ENCODE measurements at places on chromosomes 2 and 18.

GRCh38 chr2:86221066-86221684 lies 21.9 kb downstream of the MRPL35 start:
- DNase-seq, result peak; percentile 31

DNA sequence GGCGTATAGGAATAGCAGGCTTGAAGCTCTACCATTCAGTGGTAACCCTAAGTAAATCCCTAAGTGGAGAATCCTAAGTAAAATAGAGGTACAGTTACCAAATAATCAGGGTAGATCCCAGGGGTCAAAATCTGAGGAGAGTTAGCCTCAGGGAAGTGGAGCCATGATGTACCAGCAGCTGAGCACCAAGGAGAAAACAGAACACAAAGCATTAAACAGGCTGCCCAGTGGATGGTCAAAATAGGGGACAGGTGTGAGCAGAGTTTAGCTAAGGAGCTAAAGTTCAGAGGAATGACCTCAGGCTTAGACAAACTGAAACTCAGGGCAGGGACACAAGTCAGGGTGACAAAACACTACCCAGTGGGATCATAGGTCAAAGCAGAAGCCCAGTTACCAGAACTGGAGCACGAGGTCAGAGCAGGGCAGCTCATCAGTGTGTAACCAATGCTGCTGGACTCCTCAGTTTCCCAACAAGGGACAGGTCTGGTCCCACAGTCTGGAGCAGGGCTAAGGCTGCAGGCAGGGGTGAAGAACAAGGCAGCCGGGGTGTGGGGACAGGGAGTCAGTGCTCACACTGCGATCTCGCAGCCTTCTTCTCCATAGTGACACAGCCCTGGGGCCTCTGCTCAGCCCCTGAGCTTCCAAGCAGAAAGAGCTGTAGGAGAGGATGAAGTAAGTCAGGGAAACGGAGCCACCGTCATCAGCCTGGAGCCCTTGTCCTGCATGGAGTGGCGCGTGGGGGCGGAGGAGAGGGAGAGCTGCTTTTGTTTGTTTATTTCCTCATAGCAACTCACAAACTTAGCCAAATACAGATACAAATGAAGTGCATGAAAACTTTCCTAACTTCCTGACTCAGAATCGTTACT lies 264.0 kb downstream of the MREG start:
- no peak for DNase-seq

- DNase-seq, result no peak
Measured at GRCh38 chr2:8993902-8994278, 9.6 kb downstream of the MBOAT2 start.

GRCh38 chr2:181778621-181779201 lies 98.4 kb upstream of the NEUROD1 start:
- no peak for DNase-seq

DNA sequence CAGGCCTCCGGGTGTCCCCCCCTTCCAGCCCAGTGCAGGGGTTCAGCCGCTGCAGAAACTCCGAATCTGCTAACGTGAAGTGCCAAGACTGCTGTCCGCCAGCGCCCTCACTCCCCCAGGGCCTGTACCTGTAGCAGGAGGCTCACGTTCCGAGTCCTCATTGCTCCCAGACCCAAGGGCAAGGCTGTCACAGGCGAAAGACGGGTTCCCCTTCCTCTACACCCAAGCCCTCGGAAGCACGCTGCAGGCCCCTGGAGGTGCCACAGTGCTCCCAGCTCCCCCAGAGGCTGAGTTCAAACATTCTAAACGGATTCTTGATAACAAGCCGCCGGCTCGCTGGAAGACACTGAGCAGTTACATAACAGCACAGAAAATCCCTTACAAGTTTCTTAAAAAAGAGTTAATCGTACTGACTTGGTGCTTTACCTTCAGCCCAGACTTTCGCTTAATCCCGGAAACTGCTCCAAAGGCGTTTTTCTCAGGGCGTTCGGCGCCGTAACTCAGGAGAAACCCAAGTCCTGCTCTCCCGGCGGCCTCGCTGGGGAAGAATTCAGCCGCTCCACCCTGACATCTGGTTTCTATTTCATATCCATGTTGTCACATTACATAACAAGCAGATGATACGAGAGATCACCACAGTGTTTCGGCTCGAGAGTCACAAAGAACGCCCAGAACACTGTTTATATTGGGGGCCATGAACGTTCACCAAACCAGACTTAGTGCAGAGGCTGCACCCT lies 92.0 kb downstream of the HDAC4 start:
- DNase-seq, result no peak

DNA sequence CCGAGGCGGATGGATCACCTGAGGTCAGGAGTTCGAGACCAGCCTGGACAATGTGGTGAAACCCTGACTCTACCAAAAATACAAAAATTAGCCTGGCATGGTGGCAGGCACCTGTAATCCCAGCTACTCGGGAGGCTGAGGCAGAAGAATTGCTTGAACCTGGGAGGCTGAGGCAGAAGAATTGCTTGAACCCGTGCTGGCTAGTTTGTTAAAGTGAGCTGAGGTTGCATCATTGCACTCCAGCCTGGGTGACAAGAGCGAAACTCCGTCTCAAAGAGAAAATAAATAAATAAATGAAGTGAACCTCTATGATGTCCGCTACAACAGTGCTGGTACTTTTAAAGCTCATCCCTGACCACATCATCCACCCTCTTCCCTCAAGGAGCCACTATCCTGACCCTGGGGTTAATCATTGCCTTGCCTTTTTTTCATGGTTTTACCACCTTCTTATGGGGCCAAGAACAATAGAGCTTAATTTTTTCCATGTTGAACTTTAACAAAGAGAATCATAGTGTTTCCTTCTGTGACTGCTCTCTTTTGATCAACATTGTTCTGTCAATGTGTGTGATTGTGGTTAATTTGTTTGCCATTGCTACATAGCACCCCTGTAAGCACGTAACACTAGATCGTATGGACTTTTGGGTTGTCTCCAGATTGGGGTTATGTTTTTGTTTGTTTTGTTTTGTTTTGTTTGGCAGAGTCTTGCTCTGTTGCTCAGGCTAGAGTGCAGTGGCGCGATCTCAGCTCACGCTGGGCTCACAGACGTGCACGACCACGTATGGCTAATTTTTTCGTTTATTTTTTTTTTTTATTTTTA lies 17.1 kb upstream of the ATRAID start:
- no peak for DNase-seq

DNA sequence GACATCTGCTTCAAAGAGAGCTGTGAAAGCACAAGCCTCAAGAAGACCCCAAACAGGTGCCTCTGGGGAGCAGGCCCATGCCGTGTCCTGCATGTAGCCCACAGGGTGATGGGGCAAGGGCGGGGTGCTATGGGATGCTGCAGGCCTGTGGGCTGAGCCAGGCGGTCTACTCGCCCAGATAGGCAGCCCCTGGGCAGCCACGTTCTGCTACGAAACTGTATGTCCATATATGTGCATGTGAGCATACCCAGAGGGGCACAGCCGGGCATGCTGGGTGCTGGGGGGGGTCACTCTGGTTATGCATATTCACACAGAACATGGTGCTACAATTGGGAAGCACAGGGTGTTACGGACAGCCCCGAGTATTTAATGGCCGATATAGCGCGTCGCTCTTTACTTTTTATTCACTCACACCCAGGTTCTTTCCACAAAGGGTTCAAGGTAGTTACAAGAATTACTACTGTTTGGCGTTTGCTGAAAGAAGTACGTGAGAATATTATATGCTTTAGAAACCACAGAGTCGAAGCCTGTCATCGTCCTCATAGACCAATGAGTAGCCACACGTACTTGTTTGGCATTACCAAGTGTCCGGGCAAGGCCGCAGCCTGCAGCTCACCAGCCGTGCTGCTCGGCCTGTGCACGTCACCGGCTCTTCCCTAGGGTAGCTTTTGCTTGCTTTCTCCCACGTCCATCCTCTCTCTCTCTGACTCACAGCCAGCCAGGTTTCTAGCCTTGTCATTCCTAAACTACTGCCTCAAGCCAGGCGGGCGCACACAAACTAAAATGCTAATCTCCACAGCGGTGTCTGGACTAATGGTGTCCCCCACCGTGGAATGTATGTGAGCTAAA lies 14.4 kb downstream of the MTERF4 start:
- no peak for DNase-seq

DNA sequence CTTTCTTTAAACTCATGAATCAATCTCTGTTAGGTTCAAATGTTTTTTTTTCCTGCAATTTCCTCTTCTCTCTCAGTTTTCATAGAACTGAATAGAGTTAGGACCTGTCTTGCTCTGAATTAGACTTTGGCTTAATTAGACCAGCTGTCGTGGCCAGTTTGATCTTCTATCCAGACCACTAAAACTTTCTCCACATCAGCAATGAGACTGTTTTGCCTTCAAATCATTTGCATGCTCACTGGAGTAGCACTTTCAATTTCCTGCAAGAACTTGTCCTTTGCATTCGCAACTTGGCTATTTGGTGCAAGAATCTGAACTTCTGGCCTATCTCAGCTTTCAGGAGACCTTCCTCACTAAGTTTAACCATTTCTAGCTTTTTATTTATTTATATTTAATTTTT lies 2002.2 kb upstream of the PIK3C3 start:
- DNase-seq, result no peak

GRCh38 chr2:204157684-204158083 lies 221.1 kb downstream of the ICOS start:
- DNase-seq, result no peak

- no peak for DNase-seq
Measured at GRCh38 chr18:78939105-78939504, 40.5 kb upstream of the SALL3 start.

GRCh38 chr2:152462120-152462519 lies 127.1 kb downstream of the FMNL2 start:
- no peak for DNase-seq

DNA sequence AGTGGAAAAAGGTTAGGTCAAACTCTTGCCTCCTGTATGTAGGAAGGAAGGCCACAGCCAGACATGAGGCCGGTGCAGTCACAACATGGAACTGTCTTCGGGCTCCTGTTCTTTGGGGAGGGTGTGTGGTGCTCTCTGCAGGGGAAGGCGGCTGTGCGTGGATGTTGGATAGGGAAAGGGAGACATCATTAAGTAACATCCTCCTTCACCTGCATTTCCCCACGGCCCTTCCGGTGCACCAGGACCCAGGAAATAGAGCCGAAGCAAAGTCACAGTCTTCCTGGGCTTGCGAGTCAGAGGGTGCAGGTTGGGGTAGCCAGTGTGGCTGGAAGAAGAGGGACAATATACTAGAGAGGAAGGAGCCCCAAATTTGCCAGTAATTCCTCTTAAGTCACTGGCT lies 78.9 kb upstream of the SMAD7 start:
- DNase-seq, result no peak

- no peak for DNase-seq
Measured at GRCh38 chr2:27962006-27962405, 71.5 kb downstream of the BABAM2 start.

DNA sequence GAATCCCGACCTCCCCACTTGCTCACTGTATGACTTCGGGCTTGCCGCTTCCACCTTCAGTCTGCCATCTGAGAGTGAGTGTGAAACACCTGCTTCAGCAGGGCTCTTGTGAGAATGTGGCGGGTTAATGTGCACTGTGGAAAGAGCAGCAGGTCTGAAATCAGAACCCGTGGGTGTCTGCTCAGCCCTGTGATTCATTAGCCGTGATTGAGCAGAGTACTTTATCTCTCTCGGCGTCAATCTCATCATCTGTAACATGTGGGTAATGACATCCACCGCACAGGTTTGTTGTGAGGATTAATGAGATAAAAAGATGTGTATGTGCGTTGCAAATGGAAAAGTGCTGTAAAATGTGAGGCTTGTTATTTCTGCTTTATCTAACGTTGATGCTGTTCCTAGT lies 128.6 kb downstream of the LRATD1 start:
- no peak for DNase-seq

- peak; percentile 37 for DNase-seq
Measured at GRCh38 chr2:95061601-95062183, 36.2 kb downstream of the MAL start.

DNA sequence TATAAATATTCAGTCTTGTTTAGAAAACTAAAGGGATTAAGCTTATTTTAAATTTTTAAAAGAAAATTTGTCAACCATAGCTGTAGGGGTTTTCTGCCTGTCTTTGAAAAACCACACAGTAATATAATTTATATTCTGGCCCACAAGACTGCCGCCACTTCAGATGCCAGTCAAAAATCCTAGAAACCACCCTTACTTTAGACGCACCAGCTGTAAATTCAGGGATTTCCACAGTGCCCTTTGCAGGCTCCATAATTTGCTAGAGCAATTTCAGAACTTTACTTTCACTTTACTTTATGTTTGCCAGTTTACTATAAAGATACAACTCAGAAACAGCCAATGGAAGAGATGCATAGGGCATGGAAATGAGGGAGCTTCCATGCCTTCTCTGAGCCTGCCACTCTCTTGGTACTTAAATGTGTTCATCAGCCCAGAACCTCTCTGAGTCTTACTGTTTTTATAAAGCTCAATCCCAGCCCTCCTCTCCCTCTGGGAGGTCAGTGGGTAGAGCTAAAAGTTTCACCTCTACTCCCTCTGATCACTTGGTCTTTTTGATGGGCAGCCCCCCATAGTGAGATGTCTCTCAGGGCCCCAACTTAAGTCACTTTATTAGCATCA lies 63.3 kb downstream of the KYNU start:
- no peak for DNase-seq

GRCh38 chr2:16671760-16672159 lies 6.1 kb upstream of the CYRIA start:
- DNase-seq, result no peak

- no peak for DNase-seq
Measured at GRCh38 chr2:233831861-233832260, 22.5 kb downstream of the HJURP start.

DNA sequence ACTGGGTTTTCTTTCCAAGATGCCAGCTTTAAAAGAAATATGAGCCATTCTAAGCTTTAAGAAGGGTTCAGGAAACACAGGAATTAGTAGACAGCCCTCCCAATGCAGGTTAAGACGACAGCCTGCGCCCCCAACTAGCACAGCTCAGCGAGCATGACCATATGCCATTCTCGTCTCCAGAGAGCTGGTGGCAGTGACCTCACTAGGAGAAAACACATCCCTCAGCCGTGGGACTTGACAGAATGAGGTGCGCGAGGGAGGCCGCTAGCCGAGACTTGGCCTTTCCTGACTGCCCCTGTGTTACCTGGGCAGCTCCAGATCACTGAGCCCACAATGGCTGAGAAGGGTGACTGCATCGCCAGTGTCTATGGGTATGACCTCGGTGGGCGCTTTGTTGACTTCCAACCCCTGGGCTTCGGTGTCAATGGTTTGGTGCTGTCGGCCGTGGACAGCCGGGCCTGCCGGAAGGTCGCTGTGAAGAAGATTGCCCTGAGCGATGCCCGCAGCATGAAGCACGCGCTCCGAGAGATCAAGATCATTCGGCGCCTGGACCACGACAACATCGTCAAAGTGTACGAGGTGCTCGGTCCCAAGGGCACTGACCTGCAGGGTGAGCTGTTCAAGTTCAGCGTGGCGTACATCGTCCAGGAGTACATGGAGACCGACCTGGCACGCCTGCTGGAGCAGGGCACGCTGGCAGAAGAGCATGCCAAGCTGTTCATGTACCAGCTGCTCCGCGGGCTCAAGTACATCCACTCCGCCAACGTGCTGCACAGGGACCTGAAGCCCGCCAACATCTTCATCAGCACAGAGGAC lies 103.9 kb downstream of the MAPK4 start:
- no peak for DNase-seq

GRCh38 chr2:35292199-35292598 lies 1063.4 kb upstream of the CRIM1 start:
- DNase-seq, result no peak
